Activated CD8-positive, alpha-beta memory T cell treated with anti-CD3 and anti-CD28 coated beads for 4 hours (primary cell): ENCODE measurements at places on chromosomes 13 and 19.

DNA sequence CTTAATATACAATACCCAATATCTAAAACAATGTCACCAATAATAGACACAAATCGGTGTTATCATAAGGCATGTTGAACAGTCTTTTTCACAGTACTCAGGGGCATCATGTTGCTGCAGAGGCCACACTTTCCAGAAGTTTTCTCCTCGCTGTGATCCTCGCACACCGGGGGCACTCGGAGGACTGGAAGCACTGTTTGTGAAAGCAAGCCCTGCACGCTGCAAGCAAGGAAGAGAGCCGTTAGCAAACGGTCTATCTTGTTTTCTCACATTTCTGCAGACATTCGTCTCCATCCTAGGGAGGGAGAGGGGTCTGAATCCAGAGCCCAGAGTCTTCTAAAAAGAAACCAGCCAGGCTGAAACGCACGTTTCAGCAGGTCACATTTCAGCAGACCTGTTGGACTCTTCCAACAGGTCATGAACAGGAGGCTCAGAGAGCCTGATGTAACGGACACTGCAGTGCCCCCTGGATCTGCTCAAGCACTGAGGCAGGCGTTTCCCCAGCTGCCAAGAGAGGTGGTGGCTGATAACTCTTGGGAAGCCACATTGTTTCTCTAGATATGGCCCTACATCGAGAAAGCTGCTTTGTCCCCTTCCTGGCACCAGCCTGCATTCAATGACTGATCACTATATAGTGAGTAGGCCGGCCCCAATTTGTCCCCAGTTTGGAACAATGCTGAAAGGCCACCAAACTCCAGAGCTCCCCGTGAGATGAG, 43.6 kb downstream of the RUBCNL start:
- DNase-seq, result no peak

- DNase-seq, result no peak
Observed at GRCh38 chr19:1310853-1311180, 25.1 kb downstream of the EFNA2 start.

DNA sequence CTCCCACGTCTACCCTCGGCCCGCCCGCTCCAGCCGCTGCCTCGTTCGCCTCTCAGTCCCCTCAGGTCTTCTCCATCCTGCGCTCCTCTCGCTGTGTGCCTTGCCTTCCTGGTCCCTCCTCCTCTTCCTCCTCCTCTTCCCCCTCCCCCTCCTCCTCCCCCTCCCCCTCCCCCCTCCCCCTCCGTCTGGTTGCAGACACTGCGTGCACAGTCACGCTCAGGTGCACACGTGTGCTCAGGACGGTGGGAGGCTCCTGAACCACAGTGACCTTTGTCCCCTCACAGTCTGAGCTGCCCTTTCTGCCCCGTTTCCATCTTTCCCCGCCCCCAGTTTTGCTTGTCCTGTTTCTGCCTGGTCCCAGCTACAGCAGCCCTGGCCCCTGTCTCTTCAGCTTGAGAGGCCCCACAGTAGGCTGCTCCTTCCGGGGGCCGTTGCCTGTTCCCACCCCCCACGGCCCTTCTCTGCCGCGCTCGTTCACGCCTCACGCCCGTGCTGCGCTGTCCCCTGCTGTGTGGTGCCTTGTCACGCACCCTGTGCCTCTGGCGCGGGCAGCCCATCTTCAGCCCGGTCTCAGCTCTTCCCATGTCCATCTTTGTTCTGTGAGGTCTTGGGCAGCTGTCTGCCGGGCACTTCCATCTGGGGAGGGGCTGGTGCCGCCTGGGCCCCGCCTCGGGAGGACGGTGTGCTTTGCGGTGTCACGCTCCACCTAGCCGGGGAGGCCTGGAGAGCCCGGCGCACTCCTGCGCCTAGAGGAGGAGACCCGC, 13.8 kb upstream of the RPS15 start:
- DNase-seq, result no peak

- DNase-seq, result no peak
Observed at GRCh38 chr13:64471916-64472315, 2758.2 kb downstream of the PCDH9 start.

- DNase-seq, result no peak
Observed at GRCh38 chr13:46527237-46527636, 25.7 kb upstream of the LRCH1 start.

GRCh38 chr19:20422216-20423205, 143.1 kb downstream of the ZNF737 start:
- DNase-seq, result no peak
